ENCODE measurements at places on chromosomes 5 and 9.

GRCh38 chr5:80474929-80475328 lies 13.0 kb upstream of the FAM151B start:
- H3K36me3 ChIP-seq: peaks cover 46% of the 10 kb centered on the region
- no peak for DNase-seq
- no peak overlapping the region for H3K4me3 ChIP-seq
- no peaks in the 10 kb centered on the region for H3K4me1 ChIP-seq
- no peak overlapping the region for H3K27ac ChIP-seq

- H3K4me1 ChIP-seq: no peaks in the 10 kb centered on the region
- H3K27ac ChIP-seq: no peak overlapping the region
- no peaks in the 10 kb centered on the region for H3K36me3 ChIP-seq
- H3K27me3 ChIP-seq: no peaks in the 10 kb centered on the region
Observed at GRCh38 chr9:3035579-3036332, 191.9 kb upstream of the PUM3 start.

GRCh38 chr9:94881940-94882339 lies 155.4 kb downstream of the AOPEP start:
- no peaks in the 10 kb centered on the region for H3K27me3 ChIP-seq
- peak overlapping the region; percentile 37 for H3K4me3 ChIP-seq
- DNase-seq: peak; percentile 69
- H3K4me1 ChIP-seq: peaks cover 24% of the 10 kb centered on the region

GRCh38 chr9:127970401-127971313 lies 10.1 kb downstream of the EEIG1 start:
- no peaks in the 10 kb centered on the region for H3K27me3 ChIP-seq
- peaks cover 71% of the 10 kb centered on the region for H3K4me1 ChIP-seq
- H3K27ac ChIP-seq: peak overlapping the region; percentile 98
- DNase-seq: peak; percentile 66
- peak overlapping the region; percentile 79 for H3K4me3 ChIP-seq

DNA sequence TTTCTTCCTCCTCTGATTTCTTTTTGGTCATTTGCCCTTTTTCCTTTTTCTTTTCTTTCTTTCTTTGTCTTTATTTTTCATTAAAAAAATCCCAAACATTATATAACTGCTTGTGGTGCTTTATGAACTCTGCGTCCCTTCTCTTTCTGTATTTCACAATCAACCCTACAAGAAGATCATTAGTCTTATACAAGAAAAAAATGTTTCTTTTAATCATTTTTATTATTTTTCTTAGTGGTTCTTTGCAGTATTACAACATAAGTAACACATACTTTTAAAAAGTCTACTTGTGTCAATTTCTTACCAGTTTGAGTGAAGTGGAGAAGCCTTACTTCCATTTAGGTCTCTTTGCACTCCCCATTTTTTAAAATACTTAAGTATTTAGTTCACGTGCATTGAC lies 212.7 kb upstream of the SMC2 start:
- H3K4me3 ChIP-seq: no peak overlapping the region
- no peaks in the 10 kb centered on the region for H3K4me1 ChIP-seq
- no peaks in the 10 kb centered on the region for H3K36me3 ChIP-seq

- H3K4me1 ChIP-seq: no peaks in the 10 kb centered on the region
- no peak for DNase-seq
- H3K27ac ChIP-seq: no peak overlapping the region
Observed at GRCh38 chr9:26904070-26904469, 11.5 kb upstream of the CAAP1 start.

- peaks cover 46% of the 10 kb centered on the region for H3K4me1 ChIP-seq
- H3K27me3 ChIP-seq: no peaks in the 10 kb centered on the region
- DNase-seq: no peak
- no peak overlapping the region for H3K27ac ChIP-seq
- no peak overlapping the region for H3K4me3 ChIP-seq
Observed at GRCh38 chr9:27421577-27421976, 102.5 kb upstream of the IFNK start.

GRCh38 chr9:133050781-133051180 lies 11.0 kb upstream of the CEL start:
- H3K4me3 ChIP-seq: no peak overlapping the region
- no peaks in the 10 kb centered on the region for H3K27me3 ChIP-seq
- no peaks in the 10 kb centered on the region for H3K4me1 ChIP-seq
- peaks cover 43% of the 10 kb centered on the region for H3K36me3 ChIP-seq
- DNase-seq: no peak

GRCh38 chr9:71748280-71748743 lies 20.0 kb downstream of the CEMIP2 start:
- no peak for DNase-seq
- peaks cover 20% of the 10 kb centered on the region for H3K36me3 ChIP-seq
- H3K4me3 ChIP-seq: no peak overlapping the region
- H3K27ac ChIP-seq: peak overlapping the region; percentile 74
- H3K27me3 ChIP-seq: no peaks in the 10 kb centered on the region
- peaks cover 52% of the 10 kb centered on the region for H3K4me1 ChIP-seq

GRCh38 chr9:112046181-112046580 lies 128.9 kb downstream of the SUSD1 start:
- H3K36me3 ChIP-seq: peaks cover 15% of the 10 kb centered on the region
- no peak overlapping the region for H3K27ac ChIP-seq
- H3K4me3 ChIP-seq: no peak overlapping the region
- no peaks in the 10 kb centered on the region for H3K27me3 ChIP-seq

DNA sequence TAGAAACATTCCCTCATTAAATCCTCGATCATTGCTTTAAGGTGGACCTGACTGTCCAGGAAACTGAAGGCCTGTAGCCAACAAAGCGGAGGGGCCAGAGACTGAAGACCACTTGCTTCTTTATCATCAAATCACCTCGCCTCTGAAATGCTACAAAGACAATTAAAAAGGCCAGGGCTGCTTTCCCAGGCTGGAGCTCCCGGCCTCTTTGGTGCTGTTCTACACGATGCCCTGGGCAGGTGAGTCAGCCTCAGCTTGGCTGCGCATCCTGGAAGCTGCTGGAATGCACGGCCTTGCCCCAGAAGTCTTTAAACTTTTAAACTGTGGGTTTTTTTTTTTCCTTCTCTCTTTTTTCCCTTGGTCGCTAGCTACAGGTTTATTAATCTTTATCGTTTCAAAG lies 46.5 kb downstream of the SH3PXD2B start:
- H3K27ac ChIP-seq: no peak overlapping the region
- H3K4me3 ChIP-seq: peak overlapping the region; percentile 15
- no peaks in the 10 kb centered on the region for H3K36me3 ChIP-seq
- no peaks in the 10 kb centered on the region for H3K4me1 ChIP-seq
- peaks cover 6% of the 10 kb centered on the region for H3K27me3 ChIP-seq

- H3K4me1 ChIP-seq: peaks cover 19% of the 10 kb centered on the region
- H3K4me3 ChIP-seq: no peak overlapping the region
- peaks cover 34% of the 10 kb centered on the region for H3K36me3 ChIP-seq
- no peak for DNase-seq
Observed at GRCh38 chr5:172925336-172925948, 33.8 kb upstream of the RPL26L1 start.

GRCh38 chr5:131647048-131647769 lies 12.2 kb upstream of the RAPGEF6 start:
- peaks cover 13% of the 10 kb centered on the region for H3K4me1 ChIP-seq
- DNase-seq: peak; percentile 62
- H3K27ac ChIP-seq: peak overlapping the region; percentile 93
- H3K27me3 ChIP-seq: no peaks in the 10 kb centered on the region
- H3K36me3 ChIP-seq: peaks cover 25% of the 10 kb centered on the region
- peak overlapping the region; percentile 76 for H3K4me3 ChIP-seq

DNA sequence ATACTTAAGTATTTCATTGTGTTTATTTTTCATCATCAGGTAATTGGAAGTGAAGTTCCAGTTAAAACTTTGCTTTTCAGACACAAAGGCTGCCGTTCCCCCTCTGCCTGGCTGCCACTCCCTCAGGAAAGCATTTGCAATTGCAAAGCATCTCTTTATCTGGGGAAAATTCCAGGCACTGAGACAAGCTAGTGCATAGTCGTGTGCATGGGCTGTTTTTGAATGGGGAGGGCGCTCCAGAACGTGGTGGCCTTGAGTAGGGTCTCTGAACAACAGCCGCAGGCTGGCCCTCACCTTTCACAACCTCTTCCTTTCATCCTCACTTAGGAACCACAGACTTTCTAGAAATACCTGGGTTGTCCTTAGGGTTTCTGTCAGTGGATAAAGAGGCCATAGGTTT lies 285.1 kb upstream of the ADAMTS16 start:
- H3K36me3 ChIP-seq: no peaks in the 10 kb centered on the region
- no peaks in the 10 kb centered on the region for H3K4me1 ChIP-seq
- no peak for DNase-seq
- no peak overlapping the region for H3K27ac ChIP-seq

GRCh38 chr9:129983891-129984290 lies 59.1 kb downstream of the FNBP1 start:
- H3K27me3 ChIP-seq: no peaks in the 10 kb centered on the region
- DNase-seq: no peak
- H3K4me3 ChIP-seq: no peak overlapping the region
- H3K27ac ChIP-seq: peak overlapping the region; percentile 65

DNA sequence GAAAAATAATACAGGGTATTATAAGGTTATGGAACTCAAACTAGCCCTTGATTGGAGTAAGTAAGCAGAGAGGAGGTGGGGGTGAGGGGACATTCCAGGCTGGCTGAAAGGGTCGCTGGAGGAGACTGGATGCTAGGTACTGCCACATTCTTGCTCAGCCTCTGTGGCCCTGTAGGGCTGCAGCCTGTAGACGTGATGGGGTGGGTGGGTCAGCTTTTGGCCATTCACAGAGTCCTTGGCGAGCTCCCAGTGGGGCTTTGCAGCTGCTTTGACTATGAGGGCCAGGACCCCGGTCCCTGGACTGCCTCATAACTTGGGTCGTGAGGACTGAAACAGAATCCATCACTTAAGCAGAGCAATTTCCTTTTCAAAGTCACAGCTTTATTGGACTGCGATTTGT lies 4.2 kb upstream of the GDNF start:
- H3K36me3 ChIP-seq: no peaks in the 10 kb centered on the region
- no peak overlapping the region for H3K4me3 ChIP-seq
- no peak for DNase-seq
- H3K4me1 ChIP-seq: no peaks in the 10 kb centered on the region

GRCh38 chr5:68411161-68411560 lies 195.6 kb downstream of the PIK3R1 start:
- H3K4me1 ChIP-seq: peaks cover 24% of the 10 kb centered on the region
- H3K27me3 ChIP-seq: no peaks in the 10 kb centered on the region
- DNase-seq: no peak
- H3K4me3 ChIP-seq: no peak overlapping the region
- no peaks in the 10 kb centered on the region for H3K36me3 ChIP-seq

- H3K4me3 ChIP-seq: no peak overlapping the region
- no peak overlapping the region for H3K27ac ChIP-seq
- H3K27me3 ChIP-seq: no peaks in the 10 kb centered on the region
- no peaks in the 10 kb centered on the region for H3K4me1 ChIP-seq
- no peaks in the 10 kb centered on the region for H3K36me3 ChIP-seq
- no peak for DNase-seq
Observed at GRCh38 chr5:90689064-90689463, 130.5 kb downstream of the ADGRV1 start.

- no peaks in the 10 kb centered on the region for H3K27me3 ChIP-seq
- DNase-seq: no peak
- no peak overlapping the region for H3K27ac ChIP-seq
- H3K4me1 ChIP-seq: no peaks in the 10 kb centered on the region
- no peaks in the 10 kb centered on the region for H3K36me3 ChIP-seq
Observed at GRCh38 chr5:145101246-145101645, 733.9 kb downstream of the PRELID2 start.

GRCh38 chr5:96816991-96817390 lies 9.2 kb upstream of the ERAP1 start:
- H3K27me3 ChIP-seq: no peaks in the 10 kb centered on the region
- peak; percentile 15 for DNase-seq

DNA sequence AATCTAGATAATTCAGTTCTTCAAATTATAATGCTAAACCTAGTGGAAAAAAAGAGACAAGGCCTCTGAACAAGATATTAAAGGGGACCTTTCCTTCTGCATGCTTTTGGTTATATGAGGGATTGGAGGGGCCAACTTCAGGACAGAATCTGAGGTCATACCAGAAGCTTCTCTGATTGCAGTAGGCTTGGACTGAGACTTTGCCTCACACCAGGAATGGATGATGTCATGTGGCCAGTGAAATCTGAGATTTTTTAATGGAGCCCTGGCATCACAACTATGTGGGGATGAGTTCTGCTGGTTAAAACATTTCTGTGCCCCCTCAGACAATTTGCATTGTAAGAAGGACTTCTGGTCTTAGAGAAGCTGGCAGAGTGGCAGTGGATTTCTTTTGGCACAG lies 88.6 kb downstream of the ANGPTL2 start:
- H3K27ac ChIP-seq: no peak overlapping the region
- no peaks in the 10 kb centered on the region for H3K27me3 ChIP-seq
- DNase-seq: no peak
- H3K36me3 ChIP-seq: peaks cover 14% of the 10 kb centered on the region
- H3K4me3 ChIP-seq: no peak overlapping the region

DNA sequence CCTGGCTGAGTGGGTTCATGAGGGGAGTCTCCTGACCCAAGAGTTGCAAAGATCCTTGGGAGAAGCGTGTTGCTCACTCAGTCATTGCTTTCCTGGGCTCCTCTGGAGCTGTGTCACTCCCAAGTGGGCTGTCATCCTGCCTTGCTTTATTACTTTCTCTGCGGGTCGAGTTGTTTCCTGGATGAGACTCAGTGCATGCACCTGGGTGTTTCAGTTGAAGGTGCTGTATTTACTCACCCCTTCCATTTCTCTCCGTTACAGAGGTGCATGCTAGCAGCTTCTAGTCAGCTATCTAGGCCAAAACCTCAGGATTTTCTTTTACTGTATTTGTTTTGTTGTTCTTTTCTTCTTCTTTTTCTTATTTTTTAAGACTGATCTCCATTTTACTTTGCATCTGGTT lies 785.5 kb upstream of the EDIL3 start:
- no peaks in the 10 kb centered on the region for H3K27me3 ChIP-seq
- no peak for DNase-seq
- no peaks in the 10 kb centered on the region for H3K4me1 ChIP-seq
- no peaks in the 10 kb centered on the region for H3K36me3 ChIP-seq
- no peak overlapping the region for H3K4me3 ChIP-seq

- no peak for DNase-seq
- no peak overlapping the region for H3K4me3 ChIP-seq
- no peak overlapping the region for H3K27ac ChIP-seq
Observed at GRCh38 chr9:121386442-121387175, 16.6 kb upstream of the STOM start.

- no peak overlapping the region for H3K4me3 ChIP-seq
- H3K27me3 ChIP-seq: no peaks in the 10 kb centered on the region
- H3K36me3 ChIP-seq: peaks cover 8% of the 10 kb centered on the region
- peaks cover 17% of the 10 kb centered on the region for H3K4me1 ChIP-seq
- no peak for DNase-seq
- no peak overlapping the region for H3K27ac ChIP-seq
Observed at GRCh38 chr5:37575541-37576489, 196.7 kb downstream of the WDR70 start.

All from naive B cell (primary cell).